ENCODE measurements at places on chromosomes 3 and 15.
A peak's percentile ranks its signal among the peaks of the same experiment; 100 is the strongest.

- no peak for DNase-seq
Observed at GRCh38 chr3:46948830-46949671, 27.5 kb downstream of the CCDC12 start.

- no peak for DNase-seq
Observed at GRCh38 chr15:83219026-83219425, 11.4 kb upstream of the HDGFL3 start.

DNA sequence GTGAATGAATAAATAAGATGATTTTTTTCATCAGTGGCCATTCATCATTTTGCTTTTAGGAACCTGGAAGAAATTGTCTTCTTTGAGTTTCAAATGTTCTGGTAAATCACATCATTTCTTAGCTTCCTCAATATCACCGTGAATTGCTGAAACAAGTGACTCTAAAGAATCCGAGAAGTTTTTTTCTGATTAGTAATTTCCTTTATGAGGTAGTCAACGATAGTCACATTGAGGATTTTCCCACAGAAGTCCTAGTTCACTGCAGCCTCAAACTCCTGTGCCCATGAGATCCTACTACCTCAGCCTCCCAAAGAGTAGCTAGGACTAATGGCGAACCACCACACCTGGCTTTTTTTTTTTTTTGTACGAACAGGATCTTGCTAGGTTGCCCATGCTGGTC lies 3.6 kb upstream of the TMPRSS7 start:
- DNase-seq: no peak

DNA sequence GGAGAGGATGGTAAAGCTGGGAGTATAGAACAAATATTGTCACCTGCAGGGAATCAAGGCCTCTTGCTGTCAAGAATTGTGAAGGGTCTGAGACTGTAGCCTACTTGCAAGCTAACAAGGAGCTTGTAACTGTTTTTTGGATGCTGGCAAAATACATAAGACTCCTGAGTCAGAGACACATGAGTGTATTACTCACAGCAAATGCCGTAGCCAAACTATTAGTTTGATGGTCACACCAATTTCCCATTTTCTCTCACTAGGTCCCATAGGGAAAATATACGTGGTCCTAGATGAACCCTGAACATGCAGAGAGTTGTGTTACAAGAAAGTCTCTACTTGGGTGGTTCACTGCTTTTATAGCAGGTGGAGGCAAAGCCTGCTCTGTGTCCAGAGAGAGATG lies 44.7 kb upstream of the LIPC start:
- DNase-seq: peak; percentile 55

DNA sequence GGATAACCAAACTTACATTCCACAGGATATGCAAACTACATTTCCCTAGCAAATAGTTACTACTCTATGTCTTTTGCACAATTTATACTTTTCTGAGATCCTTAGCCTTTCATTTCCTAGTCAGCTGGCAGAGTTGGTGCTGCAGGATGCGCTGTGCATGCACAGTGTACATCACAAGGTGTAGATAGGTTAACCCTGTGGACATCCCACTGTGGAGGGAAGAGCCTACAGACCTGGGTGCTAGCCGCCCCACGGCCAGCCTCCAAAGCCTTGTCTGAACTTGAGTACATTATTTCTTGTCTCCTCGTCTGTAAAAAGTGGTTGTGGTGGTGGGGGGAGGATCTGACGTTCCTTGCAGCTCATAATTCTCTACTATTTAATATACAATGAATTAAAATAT lies 3.5 kb downstream of the TNFSF10 start:
- no peak for DNase-seq

- DNase-seq: no peak
Observed at GRCh38 chr15:90082140-90082715, 20.0 kb downstream of the IDH2 start.

DNA sequence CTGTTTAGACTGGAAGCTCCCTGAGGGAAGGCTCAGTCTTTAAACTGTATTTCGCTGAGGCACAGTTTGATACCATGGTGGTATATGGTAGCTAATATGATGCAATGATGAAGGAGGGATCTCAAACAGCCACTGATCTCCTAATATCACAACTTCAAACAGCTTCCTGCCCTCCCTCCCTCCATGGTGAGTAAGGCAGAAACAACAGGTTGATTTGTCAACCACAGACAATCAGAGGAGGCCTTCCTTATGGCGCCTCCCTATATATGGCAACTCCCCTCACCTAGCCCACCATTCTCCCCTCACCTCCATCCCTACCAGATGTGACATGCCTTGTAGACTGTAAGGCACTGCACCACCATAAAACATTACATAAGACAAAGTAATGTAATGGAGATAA lies 316.5 kb upstream of the ICE2 start:
- DNase-seq: no peak

GRCh38 chr3:105959851-105960250 lies 91.0 kb upstream of the CBLB start:
- DNase-seq: no peak

DNA sequence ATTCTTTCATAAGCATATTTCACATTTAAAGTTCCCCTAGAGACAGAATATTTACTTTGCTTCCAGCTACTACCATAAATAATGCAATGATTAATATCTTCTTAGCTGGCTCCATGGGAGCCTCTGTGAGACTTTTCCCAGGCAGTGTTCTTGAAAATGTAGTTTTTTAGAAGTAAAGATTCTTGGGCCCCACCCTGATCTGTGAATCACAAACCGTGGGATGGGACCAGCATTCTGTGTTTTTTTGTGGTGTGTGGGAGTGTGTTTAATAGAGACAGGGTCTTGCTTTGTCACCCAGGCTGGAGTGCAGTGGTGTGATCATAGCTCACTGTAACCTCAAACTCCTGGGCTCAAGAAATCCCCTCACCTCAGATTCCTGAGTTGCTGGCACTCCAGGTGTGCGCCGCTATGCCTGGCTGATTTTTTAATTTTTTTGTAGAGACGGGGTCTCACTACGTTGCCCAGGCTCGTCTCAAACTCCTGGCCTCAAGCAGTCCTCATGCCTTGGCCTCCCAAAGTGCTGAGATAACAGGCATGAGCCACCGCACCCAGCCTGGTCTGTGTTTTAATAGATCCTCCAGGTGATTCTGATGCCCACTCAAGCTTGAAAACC lies 83.0 kb downstream of the KLHL25 start:
- DNase-seq: peak; percentile 26

DNA sequence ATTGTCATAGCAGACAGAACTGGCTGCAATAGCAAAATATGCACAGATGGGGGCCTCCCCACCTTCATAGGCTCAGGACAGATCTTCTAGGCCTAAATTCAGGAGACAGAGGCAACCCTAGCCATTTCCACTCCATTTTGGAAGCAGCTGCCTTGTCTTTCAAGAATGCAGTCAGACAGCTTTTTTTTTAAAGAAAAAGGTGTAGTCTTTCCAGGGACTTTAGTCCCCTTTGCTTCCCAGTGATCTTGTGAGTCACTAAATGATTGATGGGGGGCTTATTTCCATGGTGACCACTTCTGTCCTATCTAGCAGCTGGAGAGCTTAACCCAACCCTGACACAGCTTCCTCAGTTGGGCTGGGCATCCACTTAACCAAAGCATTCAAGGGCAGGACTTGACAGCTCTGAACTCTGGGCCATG lies 165.9 kb downstream of the TPRG1 start:
- DNase-seq: no peak

- DNase-seq: no peak
Observed at GRCh38 chr3:156033428-156033827, 87.0 kb upstream of the KCNAB1 start.

GRCh38 chr3:190124067-190124466 lies 3.4 kb upstream of the P3H2 start:
- no peak for DNase-seq

- DNase-seq: no peak
Observed at GRCh38 chr15:100891307-100892012, 11.8 kb downstream of the ALDH1A3 start.

DNA sequence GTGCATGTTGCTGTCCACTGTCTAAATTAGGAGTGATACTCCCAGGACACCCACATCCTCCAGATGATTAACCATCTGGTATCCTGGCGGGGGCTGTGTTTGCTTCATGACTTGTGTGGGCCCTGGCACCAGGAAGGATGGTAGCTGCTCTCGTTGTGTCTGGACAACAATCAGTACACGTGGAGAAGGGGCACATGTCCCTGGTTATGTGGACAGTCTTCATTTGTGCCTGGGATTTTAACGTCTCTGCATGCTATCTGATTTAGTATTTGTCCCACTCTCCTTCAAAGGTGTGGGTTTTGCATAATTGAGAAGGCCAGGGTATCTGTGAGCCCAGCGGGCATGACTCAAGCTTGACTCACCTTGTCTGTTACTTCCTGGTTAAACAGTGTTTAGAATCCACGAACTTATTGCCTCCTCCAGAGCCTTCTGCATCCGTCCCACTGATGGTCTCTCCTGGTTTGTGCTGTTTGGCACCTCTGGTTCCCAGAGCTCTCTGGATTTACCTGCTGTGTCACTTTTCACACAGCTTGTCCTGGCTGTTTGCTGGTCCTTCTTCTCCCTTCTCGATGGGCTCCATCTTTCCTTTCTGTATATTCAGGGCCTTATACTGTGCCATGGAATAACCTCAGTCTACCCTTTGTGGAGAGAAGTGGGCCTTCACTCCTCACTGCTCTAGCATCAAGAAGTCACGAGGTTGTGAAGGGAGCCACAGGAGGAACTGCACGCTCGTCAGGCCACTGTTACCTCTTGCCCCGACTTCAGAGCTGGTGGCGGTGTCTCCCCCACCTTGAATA lies 32.5 kb downstream of the ARNT2 start:
- no peak for DNase-seq

GRCh38 chr3:46953234-46954010 lies 23.1 kb downstream of the CCDC12 start:
- no peak for DNase-seq

DNA sequence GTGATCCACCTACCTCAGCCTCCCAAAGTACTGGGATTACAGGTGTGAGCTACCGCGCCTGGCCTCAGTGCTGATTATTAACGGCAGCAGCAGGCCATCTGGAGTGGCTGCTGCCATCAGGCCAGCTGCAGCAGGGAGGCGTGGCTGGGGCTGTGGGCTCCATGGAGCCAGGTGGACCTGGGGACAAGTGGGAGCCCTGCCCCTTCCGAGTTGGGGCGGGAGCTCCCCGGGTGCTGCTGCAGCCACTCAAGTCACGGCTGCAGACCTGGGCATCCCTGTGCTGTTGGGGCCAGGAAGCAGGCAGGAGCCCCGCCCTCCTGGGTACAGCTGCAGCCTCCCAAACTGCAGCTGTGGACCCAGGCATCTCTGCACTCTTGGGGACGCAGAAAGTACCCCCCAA lies 23.9 kb downstream of the LRRC49 start:
- DNase-seq: no peak

GRCh38 chr3:169479314-169479939 lies 184.1 kb downstream of the MECOM start:
- DNase-seq: no peak

DNA sequence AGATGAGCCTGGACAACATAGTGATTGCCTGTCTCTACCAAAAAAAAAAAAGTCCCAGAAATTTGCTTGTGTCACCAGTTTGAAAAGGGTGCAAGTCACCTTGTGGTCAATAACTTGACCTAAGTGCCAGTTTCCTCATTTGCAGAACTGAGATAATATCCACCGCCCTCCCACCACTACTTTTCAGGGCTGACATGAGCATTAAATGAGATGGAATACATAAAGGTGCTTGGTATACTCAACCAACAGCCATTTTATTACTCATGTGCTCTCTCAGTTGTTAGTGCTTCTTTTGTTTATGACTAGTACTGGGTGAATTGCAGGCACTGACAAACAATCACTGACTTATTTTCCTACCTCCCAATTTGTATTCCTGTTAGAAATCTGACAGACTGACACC lies 340.5 kb upstream of the SATB1 start:
- DNase-seq: no peak

DNA sequence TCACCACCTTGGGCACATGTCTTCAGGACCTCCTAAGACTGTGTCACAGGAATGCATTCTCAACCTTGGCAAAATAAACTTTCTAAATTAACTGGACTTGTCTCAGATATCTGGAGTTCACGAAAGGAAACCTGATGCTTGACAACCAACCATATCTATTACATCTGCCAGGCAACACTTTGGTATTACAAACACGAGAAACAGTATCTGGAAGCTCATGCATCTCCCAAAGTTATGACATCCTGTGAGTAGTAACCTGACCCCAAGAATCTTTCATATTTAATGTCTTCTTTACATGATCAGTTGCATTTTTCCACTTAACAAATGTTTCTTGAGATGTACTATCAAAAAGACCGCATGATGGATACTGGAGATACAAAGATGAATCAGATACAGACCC lies 465.3 kb upstream of the AGTR1 start:
- peak; percentile 52 for DNase-seq

GRCh38 chr15:31252171-31252785 lies 74.4 kb upstream of the KLF13 start:
- DNase-seq: no peak

DNA sequence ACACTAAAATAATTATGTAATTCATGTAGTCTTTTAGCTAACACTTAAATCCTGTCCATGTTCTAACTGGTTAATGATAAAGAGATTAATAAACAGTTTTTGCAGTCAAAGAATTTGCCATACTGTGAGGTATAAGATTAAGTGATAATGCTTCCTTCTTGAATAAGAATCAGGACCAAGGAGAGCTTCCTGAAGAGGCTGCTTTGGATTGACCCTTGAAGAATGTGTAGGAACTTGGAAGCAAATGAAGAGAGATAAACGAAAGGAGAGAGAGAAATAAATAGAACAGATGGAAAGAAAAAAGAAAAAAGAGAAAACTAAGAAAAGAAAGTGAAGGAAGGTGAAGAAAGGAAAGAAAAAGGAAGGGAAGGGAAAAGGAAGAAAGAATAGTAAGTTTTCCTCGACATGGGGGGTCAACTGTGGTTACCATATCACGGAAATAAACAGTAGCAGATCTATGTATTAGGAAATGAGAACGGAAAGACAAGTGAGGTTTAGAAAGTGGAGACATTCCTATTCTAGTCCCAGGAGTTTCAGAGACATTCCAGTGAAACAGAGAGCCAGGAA lies 539.8 kb downstream of the FGF12 start:
- no peak for DNase-seq

DNA sequence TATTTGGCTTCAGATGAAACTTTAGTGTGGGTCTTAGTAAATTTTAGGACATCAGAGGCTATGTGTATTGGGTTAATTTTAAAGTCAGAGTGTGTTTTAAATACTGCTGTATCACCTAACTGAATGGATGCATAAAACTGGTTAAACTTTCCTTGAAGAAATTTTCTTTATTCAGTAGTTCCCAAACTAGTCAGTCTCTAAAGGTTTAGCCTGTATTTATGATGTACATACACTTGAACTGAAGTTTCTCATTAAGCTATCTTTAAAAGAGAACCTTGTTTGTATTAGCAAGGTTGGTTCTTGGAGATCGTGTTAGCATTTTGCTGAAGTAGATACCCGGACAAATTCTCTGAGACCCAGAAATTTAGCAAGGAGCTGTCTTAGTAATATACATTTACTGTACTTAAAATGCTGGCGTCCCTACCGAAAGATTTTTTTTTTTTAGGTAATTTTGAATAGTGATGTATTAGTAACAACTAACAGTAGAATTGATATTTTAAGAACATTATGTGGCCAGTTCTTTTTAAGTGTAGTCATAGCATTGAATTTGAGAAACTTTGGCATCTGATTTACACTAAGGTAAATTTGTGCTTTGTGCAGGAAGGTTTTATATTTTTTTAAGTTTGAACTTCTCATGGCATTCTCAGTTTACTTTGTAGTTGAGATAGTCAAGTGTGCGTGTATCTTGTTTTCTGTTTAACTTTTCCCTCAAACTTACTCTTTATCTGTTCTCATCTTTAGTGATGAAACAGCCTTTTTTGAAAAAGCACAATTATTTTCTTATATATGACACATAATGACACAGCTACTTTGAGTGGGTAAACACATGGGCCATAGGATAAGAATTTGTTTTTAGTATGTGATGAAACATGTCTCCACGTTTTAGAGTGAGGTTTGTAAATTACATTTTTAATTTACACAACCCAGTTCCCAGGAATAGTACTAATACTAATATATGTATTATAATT lies 2.9 kb downstream of the DIPK2A start:
- DNase-seq: peak; percentile 56

All from adipocyte (in vitro differentiated cells).